NCI-H524 treated with DMSO at 0.1 percent for 48 hours (cell line): ENCODE measurements at places on chromosomes 16 and 17.

GRCh38 chr17:41717408-41718286, 5.5 kb downstream of the GAST start:
- DNase-seq = no peak

DNA sequence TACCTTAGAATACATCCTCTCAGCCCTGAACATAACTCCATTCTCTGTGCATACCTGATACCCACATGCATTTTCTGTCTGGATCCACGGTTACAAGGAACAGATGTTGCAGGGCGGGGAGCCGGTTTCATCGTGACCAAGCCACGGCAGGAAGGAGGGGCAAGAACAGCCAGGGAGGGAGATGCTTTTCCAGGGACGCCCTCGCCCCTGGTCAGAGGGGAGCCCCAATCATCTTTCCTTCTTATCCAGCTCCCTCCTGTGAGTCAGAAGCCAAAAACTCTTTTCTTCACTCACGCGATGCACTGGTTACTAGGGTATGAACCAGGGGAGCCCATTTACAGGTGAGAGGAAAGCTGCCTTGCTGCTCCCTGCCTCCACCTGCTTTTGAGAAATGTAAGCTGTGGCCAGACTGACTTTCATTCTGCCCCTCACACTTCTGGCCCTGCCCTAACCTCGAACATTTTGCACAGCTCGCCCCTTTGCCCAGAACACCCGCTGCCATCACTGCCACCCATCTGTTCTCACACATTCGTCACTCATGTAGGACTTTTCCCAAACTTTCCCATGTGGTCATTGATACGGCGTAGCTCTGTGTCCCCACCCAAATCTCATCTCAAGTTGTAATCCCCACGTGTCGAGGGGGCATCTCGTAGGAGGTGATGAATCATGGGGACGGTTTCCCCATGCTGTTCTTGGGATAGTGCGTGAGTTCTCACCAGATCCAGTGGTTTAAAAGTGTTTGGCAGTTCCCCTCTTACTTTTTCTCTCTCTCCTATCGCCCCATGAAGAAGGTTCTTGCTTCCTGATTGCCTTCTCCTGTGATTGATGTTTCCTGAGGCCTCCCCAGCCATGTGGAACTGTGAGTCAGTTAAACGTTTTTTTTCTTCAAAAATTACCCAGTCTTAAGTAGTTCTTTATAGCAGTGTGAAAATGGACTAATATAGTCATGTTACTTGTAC, 20.5 kb downstream of the FOXL1 start:
- DNase-seq = no peak

DNA sequence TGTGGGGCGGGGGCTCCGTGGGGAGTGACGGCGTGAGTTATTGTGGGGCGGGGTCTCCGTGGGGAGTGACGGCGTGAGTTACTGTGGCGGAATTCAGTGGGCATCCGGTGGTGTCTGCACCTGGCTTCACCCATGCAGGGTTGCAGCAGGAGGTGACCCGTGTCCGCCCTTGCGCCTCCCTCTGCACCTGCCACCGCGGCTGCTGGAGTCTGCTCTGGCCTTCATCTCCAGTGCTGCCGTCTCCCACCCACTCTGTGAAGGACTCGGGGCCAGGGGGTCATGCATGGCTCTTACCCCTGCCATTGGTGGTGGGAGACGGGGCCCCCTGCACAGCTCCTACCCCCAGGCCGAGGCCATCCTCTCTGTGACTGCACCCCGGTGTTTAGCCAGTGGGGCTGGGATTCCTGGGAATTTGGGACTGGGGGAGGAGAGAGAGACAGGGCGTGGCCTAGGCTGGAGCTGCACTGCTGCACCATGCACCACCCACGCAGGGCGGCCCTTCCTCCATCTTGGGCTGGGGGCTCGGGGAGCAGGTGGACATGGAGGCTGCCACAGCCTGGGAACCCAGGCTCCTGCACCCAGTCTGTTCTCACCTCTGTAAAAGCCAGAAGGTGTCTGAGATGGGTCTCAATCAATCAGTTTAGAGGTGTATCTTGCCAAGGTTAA, 1.3 kb upstream of the PABPN1L start:
- no peak for DNase-seq

DNA sequence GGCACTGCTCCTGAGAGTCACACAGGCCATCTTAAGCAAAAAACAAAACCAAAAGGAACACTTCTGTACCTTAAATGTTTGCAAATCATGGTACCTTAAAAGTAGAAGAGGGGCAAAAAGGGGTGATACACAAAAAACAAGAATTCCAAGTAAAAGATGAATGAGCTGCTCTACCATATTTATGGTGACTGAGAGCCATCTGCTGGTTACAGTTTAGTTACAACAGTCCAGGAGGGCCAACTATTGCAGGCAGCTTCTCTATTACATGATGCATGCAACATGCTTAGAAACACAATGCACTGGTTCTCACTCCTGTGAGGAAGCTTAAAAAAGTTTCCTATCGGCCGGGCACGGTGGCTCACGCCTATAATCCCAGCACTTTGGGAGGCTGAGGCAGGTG, 53.5 kb downstream of the STX8 start:
- DNase-seq = no peak

GRCh38 chr16:6898896-6899295, 433.7 kb upstream of the RBFOX1 start:
- no peak for DNase-seq

- DNase-seq = no peak
Observed at GRCh38 chr17:61230461-61230860, 169.2 kb upstream of the TBX2 start.

- DNase-seq = no peak
Observed at GRCh38 chr16:69201787-69202186, 14.8 kb downstream of the SNTB2 start.

DNA sequence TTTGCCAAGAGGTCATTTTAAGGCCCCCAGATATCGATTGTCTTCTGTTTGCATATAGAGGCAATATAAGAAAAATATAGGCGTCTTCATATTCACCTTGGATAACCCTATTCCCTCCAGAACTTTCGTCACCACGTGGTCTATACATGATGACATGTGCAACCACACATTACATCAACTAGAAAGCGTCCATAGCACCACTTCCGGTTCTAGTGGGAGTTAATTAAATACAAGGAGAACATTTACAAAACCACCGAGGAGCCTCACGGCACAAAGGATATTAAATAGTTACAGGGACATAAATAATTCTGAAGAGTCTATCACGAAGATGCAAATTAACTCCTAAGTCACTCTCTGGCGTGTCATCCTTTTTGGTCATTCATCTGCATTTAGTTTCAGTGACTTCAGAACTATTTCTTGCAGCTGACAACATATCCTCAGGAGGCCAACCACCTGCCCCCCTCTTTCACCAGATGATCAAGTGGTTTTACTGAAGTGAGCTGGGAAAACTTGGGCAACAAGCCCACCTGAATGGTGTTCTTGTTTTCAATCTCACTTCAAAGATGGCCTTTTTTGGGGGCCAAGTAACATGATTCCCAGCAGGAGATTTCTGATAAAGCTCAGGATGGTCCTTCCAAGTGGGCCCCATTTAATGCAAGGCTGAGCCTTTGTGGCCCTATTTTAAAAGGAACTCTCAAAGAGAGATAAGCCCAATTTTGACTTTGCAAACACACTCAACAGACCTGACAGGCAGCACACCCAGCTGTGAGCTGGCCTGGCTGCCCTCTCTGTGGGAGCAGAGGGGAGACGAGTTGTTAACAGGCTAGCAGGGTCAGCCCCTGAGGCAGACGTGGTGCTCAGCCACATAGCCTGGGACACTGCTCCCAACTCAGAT, 15.3 kb downstream of the CMTM3 start:
- no peak for DNase-seq

DNA sequence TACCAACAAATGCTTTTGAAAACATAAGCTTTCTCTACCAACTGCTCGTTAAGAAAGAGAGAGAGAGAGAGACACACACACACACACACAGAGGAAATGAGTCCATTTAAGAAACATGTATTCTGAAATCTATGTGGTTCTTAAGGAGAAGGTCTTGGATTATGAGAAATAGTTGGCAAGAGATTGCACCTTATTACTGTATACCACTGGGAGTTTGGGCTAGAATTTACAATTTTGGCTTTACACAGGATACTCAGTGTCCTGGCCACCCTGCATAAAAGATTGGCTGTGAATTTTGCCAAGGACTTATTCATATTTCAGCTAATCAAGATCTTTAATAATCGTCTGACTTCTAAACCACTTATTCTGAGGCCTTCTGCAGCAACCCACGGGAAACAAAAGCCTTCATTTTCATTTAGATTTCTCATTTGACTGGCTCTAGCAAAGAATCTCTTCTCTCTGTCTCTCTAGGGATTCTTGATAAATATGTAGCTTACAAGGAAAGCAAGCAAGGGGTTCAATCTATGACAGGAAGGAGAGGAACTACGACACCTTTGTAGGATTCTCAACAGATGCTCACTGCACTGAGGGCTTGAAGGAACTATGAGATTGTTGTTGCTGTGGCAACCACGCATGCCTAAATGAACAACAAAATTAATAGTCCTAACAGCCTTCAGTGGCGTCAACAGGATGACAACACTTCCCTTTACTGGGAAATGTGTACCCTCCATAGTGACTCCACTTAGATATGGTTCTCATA, 75.3 kb upstream of the GNAO1 start:
- DNase-seq = no peak

DNA sequence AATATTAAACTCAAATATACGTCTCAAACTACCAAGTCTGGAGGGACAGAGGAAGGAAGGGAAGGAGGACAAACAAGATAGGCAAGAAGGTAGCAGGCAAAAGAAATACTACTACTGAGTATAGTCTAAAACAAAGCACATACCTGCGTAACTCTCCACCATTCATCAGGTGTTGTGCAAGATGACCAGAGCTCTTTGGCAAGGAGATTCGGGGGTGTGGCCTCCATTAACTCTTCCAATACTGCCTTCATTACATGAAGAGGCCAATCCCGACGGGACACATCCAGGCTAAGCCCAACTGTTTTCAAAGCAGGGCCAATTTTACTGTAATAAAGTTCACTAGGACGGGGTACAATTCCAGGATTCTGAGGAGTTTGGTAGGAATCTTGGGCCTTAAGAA, 38.2 kb upstream of the ARL6IP1 start:
- no peak for DNase-seq

- no peak for DNase-seq
Observed at GRCh38 chr16:54199487-54200160, 87.0 kb downstream of the IRX3 start.

DNA sequence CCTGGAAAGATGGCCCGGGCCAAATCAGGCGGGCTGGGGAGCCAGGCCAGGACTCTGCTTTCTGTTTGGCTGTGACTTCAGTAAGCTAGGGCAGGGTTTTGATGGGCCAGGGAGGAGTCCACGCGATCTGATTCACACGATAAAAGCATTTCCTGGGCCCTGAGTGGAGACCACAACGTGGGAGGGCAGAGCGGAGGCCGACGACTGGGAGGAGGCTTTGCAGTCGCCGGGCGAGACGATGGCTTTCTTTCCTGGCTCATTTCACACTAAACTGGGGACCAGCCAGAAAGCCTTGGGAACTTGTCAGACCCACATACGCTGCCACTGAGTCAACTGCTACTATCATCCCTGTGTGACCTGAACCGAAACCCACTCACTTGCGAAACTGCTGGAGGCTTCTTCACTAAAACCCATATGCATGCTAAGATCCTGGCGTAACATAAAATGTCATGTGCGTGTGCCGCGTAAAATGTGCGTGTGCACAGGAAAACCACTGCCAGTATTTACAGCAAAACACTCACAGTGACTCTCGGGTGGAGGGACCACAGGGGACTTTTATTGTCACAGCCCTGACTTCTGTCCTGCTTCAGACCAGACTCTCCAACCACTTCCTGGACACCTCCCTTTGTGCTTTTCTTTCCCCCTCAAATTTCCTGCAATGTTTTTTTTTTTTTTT, 14.2 kb upstream of the RHBDF2 start:
- DNase-seq = no peak

GRCh38 chr17:78401246-78401645, 22.8 kb downstream of the PGS1 start:
- DNase-seq = no peak

DNA sequence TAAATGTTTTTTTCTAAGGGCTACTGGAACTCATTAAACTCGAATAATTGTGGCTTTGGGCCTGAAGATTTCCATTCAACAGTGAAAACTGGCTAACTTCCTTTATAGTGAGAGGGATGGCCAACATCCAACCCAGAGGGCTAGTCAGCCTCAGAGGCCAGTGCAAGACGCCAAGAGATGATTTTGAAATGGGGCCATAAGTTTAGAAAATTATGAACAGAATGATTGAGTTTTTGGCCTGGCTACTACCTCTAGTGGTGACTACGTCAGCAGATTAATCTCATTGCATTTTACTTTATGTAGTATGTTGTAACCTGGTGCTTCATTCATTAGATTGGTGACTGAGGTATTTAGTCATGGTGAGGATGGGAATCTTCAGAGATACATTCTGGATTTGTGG, 28.4 kb downstream of the HAPSTR1 start:
- no peak for DNase-seq

DNA sequence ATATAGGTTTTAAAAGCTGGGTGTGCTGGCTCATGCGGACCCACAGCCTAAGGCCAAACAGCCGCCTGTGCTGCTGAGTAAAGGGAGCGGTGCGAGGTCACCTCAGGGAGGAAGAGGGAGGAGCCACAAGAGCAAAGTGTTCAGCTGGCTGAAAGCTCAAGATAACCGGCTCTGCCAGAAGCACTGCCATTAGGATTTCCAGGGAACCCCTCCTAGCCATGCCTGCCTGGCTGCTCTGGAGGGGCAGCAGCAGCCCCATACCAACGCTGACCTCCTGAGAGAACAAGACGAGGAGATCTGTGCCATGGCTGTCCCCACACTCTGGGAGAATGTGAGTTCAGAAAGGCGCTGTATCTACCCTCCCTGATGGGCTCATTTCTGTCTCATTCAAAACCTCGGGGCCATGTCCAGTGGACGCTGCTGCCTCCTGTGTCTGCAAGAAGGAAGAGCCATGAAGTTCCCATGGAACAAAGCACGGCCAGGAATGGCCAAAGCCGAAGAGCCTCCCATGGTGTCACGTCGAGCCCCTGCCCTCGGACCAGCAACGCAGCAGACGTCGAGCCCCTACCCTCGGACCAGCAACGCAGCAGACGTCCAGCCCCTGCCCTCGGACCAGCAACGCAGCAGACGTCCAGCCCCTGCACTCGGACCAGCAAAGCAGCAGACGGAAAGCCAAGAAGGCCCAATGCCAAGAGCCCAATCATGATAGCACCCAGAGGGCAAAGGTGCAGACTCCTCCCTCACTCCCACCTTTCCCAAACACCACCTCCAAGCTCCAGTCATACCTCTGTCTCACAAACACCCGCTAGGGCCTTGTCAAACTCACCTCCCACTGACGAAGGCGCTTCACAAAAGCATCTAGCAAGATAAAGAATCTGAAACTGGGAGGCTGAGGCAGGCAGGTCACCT, 107.0 kb downstream of the ANKRD11 start:
- DNase-seq = no peak
